ENCODE measurements at places on chromosomes 12 and 14. TPM values are rescaled to one million over a fixed set of nuclear protein-coding genes. Genes with fewer than 3 reads are reported as not detected.

GRCh38 chr12:34286934-34287333, 264.6 kb downstream of the ALG10 start:
- DNase-seq: no peak

GRCh38 chr14:96160913-96161310, 43.7 kb upstream of the BDKRB2 start:
- no peak for DNase-seq

DNA sequence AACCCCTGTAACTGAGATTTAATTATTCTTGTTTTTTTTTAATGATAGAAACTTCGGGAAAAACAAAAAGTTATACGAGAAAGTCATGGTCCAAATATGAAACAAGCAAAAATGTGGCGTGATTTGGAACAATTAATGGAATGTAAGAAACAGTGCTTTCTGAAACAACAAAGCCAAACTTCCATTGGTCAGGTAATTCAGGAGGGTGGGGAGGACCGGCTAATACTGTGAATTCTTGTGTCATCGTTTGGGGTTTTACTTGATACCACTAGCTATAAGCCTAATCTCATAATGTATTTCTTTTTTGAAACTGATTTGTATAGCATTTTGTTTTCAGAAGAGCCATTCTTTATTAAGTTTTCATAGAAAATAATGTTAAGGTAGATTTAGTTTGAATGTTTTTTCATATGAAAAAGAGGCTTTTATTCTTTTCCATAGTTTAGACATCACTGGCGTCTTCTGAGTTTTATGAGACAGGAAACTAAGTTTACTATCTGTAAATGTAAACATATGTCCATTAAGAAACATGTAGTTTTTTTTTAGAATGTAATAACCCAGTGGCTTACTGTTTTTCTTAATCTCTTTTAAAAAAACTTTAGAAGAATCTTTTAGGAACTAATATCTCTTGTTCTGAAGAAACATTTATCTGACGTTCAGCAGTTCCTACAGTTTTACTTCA, 62.9 kb upstream of the ATP2A2 start:
- no peak for DNase-seq

GRCh38 chr12:4843907-4844306, 65.8 kb upstream of the KCNA1 start:
- no peak for DNase-seq

- peak; percentile 31 for DNase-seq
Measured at GRCh38 chr14:71138448-71139293, 231.4 kb downstream of the PCNX1 start.

GRCh38 chr14:90399541-90400444, 3.0 kb downstream of the CALM1 start:
- peak; percentile 84 for DNase-seq

DNA sequence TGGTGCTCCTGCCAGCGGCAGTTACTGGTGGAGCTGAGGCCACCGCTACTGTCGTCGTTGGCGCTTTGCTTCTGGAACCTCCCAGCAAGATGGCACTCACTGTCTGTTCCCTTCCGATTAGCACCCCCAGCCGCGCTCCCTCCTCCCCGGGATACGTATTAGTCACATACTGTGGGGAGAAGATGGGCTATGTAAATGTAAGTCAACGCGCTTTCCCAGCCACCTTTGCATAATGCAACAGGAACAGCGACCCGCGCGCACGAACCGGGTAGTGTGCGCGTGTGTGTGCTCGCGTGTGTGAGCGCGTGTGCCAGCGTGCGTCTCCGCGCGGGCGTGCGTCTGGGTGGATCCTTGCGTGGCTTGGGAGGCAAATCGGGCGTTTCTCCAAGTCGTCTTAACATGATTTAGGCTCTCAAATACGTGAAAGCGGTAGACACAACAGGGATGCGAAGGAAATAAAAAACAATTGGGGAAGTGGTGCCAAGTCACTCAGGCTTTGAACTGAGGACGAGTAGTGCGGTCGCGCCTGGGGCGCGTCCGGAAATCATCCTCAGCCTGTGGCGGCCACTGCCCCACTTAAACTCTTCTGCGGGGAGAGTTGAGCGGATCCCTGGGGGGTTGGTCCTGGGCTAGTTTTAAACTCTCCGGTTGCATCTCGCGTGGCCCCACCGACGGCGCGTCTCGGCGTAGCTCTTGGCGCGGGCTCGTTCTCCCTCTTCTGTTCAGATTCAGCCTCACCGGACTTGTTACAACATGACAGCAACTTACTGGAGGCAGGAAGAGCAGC, 1.8 kb downstream of the FLRT2 start:
- peak; percentile 52 for DNase-seq

GRCh38 chr12:4496145-4496838, 42.4 kb upstream of the RAD51AP1 start:
- no peak for DNase-seq

- DNase-seq: no peak
Measured at GRCh38 chr14:21804981-21805380, 131.4 kb upstream of the OR4E1 start.

DNA sequence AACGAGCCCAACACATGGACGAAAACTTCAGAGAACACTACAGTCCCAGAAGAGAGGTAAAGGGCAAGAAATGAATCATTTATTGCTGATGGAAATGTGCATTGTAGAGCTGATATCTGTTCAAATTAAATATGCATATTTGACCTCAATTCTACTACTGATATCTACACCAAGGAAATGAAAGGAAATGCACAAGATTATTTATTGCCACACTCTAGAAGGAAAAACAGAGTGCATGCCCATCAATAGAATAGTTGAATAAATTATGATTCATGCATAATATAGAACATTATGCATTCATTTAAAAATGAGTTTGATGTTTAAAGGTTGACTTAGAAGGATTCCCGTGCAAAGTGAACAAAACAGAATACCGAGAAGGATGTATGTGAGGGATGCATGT, 15.6 kb upstream of the NUP107 start:
- no peak for DNase-seq

Gene FAIM2
- 1.5 TPM for total RNA-seq

Gene GPR84
- 0.15 TPM for total RNA-seq

Gene ASPG
- total RNA-seq: 31.8 TPM

Gene RNU6-7
- total RNA-seq: not detected

- no peak for DNase-seq
Measured at GRCh38 chr14:91388551-91388975, 29.1 kb downstream of the CCDC88C start.

Gene CREBL2
- total RNA-seq: 18.1 TPM

- DNase-seq: no peak
Measured at GRCh38 chr12:93989949-93990348, 158.4 kb upstream of the PLXNC1 start.

GRCh38 chr12:59627582-59627981, 31.8 kb downstream of the SLC16A7 start:
- DNase-seq: no peak

DNA sequence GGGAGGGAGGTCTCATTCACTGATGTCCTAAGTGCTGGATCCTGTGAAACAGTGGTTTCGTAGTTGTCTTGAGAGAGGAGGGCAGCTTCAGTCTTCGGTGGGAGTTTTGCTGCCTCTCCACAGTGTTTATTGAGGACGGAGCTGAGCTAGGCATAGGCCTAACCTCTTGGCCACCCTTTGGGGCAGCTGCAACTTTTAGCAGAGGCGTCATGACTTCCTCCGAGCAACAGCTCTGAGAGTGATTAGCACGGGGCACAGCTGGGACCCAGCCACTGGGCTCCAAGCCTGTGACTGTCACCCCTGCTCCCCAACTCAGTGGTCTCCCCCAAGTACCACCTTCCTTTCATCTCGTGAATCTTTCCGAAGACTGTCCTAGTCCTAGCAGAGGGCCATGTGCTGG, 139.9 kb upstream of the NCOR2 start:
- no peak for DNase-seq

DNA sequence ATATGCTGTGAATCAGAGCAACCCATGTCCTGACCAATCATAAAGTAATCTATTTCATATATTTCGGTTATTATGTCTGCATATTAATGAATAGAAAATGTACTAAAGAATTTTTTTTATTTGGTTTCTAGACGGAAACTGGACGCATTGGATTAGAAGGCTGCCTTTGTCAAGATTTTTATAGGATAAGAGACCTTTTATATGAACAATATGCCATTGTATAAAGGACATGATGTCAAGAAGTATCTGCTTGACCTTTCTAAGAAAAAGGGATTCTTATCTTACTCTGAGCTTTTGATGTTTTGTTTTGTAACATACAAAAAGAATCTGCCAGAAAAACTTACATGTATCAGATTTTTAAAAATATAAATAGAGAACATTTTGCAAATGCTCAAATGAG, 39.8 kb downstream of the CPSF2 start:
- DNase-seq: no peak

GRCh38 chr12:64256166-64256800, 34.2 kb upstream of the KICS2 start:
- DNase-seq: no peak

GRCh38 chr14:94100847-94101246, 9.7 kb upstream of the IFI27 start:
- DNase-seq: no peak

DNA sequence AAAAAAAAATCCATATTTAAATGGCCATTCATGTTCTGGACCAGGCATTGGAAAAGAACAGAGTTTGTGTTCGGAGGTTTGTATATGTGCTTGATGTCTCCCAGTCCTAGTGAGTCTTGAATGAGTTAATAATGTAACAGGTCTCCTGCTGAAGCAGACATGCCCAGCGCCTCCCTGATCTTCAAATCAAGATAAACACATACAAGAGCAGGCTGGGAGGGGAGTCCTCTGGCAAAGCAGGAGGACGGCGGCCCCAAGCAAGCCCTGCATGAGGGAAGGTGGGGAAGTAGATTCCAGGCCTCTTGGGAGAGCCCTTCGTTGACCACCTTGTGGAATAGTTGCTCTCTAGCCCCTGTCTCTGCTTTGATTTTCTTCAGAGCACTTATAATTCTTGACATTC, 156.3 kb downstream of the ZFP36L1 start:
- no peak for DNase-seq

Gene TTC6
- not detected for total RNA-seq

DNA sequence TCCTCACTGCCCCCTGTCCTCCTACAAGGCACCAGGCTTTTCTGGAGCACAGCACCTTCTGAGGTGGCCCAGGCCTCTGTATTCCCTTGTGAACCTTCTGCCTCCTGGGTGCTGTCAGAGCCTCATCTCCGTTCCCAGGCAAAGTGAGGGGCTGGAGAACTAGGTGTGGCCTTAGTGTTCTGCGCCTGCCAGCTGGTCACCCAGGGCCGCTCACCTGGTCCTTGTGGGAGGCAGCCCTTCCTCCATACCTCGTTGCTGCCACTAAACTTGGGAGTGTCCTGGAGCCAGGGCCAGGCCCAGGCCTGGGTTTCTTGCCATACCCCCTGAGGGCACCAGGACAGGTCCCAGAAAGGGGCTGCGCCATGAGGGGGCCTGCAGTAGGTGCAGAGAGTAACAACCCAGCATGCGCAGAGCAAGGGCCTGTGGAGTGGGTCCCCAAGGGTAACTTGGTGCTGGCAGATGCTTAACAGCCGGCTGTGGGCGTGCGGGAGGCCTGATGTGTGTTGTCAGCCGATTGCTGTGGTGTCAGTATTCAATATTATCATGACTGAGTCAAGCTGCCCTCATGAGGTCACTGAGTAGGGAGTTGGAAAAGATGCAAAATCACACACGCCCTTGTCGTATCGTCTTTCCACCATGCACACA, 17.1 kb downstream of the OTUB2 start:
- no peak for DNase-seq

- no peak for DNase-seq
Measured at GRCh38 chr12:43832463-43833168, 3.3 kb upstream of the TMEM117 start.

GRCh38 chr12:39464976-39465695, 22.2 kb upstream of the KIF21A start:
- no peak for DNase-seq

Gene RPGRIP1
- total RNA-seq: 0.23 TPM

Gene TOMM20L
- total RNA-seq: not detected

Gene FRMD6
- total RNA-seq: 12.1 TPM

DNA sequence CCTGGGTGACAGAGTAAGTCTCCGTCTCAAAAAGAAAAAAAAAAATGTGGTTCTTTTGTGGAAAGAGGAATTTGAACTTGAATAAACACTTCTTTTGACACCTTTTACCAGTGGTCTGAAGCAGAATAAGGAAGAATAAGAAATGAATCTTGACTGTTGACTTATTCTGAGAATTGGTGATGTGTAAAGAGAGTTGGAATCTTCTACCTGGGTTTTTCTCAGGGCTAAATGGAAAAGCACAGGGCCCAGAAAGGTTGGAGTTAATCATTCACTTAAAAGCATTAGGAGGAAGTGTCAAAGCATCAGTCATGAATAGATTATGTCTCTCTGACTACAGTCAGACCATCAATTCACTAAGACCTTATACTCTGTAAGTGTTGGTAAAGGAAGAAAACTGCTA, 13.9 kb downstream of the PNMA1 start:
- DNase-seq: no peak

- no peak for DNase-seq
Measured at GRCh38 chr12:80200414-80200813, 101.1 kb downstream of the OTOGL start.

DNA sequence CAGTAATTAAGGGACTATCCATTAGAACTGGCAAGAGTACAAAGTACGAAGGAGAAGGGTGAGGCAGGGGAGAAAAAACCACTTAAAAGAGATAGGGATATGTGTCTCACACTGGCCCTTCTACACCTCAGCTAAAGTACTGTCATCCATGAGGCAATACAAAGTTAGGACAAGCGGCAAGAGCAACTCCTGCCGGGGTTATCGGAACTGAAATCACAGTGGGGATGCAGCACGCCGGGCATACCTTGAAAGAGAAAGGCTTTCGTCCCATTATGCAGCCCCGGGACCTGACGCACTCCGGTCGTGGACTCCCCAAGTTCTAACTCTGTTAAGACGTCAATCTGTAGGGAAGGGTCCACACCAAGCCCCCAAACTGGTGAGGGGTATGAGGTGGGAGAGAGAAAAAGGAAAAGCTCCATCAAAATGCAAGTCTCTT, 1.1 kb downstream of the NELL2 start:
- DNase-seq: no peak

DNA sequence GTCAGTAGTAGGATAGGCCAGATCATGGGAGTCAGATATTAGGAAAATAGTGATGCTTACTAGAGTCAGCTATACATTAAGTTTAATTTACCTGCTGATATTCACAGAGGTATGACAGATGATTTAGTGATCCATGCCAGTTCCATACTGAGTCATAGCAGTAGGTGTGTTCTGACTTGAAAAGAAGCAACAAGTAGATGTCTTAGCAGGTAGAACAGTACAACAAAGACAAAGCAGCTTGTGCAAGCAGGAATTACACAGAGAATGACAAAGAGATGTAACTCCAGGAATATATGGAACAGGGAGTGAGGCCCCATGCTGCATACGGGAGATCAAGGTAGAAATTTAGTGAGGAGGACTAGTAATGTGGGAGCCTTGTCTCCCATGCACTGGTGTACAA, 556.9 kb downstream of the SLC16A7 start:
- no peak for DNase-seq

- no peak for DNase-seq
Measured at GRCh38 chr12:98830657-98831056, 185.6 kb downstream of the APAF1 start.

GRCh38 chr12:12503384-12504078, 59.1 kb downstream of the DUSP16 start:
- DNase-seq: no peak

All from heart right ventricle (tissue), 16 donors.